Activated T-cell treated with anti-CD3 and anti-CD28 coated beads, Interleukin-2, amount 50 U/mL, for 4 hours (primary cell): ENCODE measurements at places on chromosomes 2 and 18.
A peak's percentile ranks its signal among the peaks of the same experiment; 100 is the strongest.

DNA sequence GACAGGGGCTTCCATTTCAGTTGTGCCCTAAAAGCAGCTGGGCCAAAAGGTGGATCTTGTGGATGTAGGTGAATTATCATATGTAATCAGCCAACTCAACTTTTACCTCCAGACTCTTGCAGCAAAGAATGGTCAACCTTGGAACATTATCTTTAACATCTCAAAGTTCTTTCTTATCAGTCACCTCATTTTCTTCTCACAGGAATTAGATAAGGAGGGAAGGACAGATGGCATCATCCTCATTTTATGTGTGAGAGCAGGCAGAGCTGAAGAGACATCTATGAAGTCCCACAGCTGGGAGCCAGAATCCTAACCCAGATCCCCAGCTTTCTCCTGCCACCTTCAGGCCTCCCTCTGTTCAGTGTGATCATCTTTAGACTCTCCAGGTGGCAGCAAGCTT, 182.1 kb downstream of the MGAT5 start:
- DNase-seq = no peak

DNA sequence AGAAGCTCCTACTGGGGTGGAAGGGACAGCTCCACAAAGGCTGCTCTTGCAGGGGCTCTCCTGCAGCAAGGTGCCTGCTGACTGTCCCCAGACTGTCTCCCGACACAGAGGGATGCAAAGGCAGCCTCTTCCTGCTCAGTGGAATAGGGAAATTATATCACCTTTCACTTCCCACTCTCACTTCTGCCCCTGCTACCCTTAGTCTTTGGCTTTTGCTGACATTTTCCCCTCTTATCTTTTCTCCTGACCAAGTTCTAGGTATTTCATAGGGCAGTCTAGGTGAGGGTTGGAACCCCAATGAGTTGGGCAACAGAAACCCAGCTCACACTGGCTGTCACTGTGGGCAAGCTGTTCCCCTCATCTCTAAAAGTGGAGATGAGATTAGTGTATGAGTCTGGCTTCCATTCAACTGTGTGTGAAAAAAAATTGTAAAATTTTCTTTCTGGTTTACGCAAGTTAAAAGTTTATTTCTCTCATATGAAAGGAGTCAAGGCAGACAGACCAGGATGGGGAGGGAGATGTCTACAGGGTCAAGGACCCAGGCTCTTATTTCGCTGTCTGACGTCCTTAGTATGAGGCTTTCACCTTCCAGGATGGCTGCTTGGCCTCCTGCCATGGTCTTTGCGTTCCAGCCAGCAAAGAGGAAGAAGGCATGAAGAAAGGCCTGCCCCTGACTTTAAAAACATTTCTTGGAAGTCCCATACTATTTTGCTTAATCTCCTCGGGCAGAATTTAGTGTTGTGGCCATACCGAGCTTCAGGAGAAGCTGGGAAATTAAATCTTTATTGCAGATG, 7.5 kb upstream of the MOCOS start:
- no peak for DNase-seq

GRCh38 chr2:155653176-155653575, 679.3 kb downstream of the NR4A2 start:
- DNase-seq = no peak

DNA sequence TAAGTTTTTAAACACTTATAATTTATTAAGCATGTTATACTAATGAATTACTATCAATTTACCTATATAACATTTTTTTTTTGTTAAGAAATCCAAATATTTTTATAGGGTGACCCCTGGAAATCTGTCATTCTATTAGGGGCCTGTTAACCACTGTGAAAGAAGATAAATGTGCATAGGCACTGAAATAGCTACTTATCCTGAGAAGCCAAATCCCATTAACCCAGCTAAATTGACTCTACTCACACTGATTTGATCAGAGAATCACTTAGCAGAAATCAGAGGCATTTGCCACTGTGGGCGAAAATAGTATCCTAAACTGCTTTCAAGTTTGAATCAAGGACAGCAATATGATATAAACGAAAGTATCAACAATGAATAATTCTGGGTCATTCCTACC, 90.0 kb upstream of the GULP1 start:
- DNase-seq = no peak

DNA sequence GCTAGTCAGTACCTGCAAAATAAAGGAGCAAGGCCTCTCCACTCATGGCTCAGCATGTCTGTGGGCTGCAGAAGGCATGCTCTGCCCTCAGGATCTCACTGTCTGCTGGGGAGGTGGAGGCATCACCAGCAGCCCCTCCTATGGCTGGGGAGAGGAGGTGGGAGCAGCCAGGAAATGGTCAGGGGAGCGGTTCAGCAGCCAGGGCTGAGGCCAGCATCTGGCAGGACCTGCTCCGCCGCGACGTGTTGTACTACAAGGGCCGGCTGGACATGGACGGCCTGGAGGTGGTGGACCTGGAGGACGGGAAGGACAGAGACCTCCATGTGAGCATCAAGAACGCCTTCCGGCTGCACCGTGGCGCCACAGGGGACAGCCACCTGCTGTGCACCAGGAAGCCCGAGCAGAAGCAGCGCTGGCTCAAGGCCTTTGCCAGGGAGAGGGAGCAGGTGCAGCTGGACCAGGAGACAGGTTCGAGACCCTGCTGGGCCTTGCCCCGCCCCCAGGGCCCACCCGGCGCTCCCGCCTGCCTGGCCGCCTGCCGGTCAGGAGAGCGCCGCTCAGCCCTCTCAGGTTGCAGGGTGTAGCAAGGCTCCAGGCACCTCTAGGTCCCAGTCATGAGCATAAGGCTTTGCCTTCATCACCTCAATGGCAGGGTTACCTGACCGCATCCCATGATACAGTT, 49.0 kb downstream of the FAM168B start:
- DNase-seq = no peak

DNA sequence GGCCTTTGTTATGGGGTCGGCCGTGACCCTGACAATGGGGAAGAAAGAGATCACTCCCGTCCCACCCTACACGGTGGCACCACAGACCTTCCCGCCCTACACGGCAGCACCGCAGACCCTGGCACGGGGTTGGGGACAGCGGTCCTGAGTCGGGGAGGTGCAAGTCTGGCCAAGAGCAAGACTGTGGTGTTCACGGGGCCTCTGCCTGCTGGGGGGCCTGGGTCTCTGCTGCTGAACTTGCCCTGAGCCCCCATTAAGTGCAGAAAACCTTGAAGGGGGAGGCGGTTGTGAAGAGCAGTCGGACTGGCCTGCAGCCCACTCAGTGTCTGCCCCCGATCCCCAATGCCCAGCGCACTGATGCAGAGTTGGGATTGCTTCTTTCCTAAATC, 75.9 kb downstream of the SLC66A2 start:
- no peak for DNase-seq

DNA sequence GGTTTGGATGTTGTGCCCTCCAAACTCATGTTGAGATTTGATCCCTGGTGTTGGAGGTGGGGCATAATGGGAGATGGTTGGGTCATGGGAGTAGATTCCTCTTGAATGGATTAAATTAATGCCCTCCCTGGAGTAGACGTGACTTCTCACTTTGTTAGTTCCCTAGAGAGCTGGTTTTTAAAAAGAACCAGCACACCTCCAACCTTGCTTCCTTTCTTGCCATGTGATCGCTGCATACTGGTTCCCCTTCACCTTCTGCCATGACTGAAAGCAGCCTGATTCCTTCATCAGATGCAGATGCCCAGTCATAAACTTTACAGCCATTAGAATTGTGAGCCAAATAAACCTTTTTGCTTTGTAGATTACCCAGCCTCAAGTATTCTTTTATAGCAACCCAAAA, 21.7 kb downstream of the MTA3 start:
- DNase-seq = no peak

- DNase-seq = no peak
Observed at GRCh38 chr2:105882341-105882740, 137.6 kb downstream of the NCK2 start.

DNA sequence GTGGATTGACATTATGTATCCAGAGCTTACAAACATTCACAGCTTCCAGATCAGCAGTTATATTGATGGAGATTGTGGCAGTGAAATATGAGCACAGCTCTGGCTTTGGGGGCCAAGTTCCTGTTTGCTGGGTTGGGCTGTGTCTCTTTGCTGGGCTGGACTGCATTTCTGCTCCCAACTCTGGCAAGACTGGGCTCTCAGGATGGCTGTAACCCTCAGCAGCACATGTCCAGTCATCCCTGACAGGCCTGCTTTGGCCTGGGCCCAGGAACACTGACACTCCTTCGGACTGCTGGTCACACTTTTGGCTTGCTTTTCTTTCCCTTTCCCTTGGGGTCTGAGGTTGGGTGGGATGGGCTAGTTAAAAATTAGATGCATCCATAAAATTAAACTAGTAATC, 17.9 kb upstream of the VPS4B start:
- DNase-seq = no peak

- DNase-seq = peak; percentile 13
Observed at GRCh38 chr2:24050041-24050979, 769 bp downstream of the FKBP1B start.

DNA sequence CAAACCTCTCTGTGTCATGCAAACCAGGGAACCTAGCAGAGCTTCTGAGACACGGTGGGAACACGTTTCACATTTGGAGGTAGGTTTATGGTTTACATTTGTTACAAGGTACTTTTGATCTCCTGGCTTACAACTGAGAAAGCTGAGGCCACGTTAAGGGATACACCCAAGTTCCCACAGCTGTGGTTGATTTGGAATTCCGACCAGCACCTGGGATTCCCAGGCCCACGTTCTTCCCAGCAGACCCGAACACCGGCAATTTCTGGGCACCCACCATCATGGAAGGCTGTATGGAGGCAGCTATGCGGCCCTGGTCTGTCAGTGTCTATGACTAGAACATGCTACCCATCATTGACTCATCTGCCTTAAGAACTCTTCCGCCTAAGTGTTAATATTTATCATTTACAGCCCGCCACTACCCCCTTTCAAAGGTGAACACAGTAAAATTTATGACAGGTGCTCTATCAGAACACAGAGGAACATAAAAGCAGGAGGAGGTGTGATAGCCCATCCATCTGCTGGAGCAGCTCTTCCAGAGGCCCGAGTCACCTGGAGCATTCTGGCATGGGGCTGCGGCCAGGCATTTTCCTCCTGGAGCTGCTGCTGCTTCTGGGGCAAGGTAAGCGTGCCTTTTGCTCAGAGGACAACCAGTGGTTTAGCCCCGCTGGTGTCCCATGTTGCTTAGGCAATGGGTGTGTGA, at the start of gene PLB1:
TSS of gene PLB1 (plus strand) at position 510 of the 700 bp plus-strand sequence. CDS start at position 565, 55 bp downstream.
- no peak for DNase-seq

DNA sequence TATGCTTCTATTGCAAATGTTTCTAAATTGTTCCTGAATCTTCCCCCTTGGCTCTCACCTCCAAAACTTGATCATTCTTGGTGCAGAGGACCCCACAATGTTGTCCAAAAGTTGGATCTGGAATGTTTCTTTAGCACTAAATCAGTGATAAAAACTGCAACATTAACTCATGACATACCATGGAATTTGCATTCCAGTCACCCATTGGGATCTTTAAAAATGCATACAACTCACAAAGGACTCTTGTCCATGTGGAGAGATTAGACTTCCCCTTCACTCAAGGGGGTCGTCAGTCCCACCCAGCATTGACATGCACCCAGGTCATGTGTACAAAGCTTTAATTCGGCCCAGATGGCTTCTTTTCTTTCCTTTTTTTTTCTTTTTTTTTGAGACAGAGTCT, 169.3 kb downstream of the SETBP1 start:
- no peak for DNase-seq

DNA sequence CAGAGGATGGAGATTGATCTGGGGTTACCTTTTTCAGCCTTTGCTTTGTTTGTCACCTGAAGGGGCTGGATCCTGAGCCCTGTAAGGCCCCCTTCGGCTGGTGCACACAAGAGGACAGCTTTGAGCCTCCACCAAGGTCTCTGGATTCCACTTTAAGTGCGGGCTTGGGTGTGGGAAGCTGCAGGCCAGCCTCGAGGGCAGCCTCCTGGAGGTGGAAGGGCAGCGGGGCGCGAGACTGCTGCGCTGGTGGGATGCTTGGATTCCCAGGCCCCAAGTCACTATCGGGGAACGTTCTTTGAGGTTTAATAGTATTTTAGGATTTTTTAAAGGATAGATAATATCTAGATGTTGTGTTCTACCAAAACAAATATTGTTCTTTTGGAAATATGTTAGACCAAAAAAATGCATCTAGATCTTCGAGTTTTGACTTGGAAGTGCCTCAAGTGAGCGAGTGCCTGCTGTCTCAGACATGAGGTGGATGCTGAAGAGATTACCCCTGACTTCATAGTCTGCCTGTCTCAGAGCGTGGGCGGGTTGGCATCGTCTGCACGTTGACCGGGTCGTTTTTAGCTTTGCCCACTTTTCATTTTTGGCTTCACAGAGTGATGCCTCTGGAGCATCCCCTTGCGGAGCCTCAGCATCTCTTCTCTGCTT, 113.8 kb downstream of the AGAP1 start:
- DNase-seq = no peak

- peak; percentile 65 for DNase-seq
Observed at GRCh38 chr2:239369631-239370161, 31.1 kb downstream of the HDAC4 start.

DNA sequence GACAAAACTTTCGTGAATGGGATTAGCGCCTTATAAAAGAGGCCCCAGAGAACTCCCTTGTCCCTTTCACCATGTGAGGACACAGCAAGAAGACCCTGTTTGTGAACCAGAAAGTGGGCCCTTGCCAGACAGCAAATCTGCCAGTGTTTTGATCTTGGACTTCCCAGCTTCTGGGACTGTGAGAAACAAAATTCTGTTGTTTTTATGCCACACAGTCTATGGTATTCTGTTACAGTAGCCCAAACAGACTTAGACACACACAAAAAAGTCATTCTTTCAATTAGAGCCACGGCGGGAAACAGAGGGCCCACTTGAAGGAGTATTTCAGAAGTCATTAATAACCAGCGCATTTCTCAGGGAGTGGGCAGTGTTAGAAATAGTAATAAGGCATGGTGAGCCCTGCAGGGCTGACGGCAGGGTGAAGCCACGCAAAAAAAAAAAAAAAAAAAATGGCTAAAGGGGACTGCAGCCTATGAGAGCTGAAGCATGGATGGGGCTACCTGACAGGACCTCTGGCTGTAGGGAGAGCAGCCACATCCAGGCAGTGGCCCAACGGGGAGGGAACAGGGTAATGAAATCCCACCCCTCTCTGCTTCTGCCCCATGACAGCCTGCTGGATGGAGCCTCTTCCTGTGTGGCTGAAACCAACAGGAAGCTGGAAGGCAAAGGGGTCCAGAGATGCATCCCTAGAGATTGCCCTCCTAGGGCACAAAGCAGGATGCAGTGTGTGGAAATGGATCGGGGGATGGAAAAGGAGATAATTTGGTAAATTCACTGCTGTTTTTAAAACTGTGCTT, 189.3 kb downstream of the KCNS3 start:
- DNase-seq = no peak

DNA sequence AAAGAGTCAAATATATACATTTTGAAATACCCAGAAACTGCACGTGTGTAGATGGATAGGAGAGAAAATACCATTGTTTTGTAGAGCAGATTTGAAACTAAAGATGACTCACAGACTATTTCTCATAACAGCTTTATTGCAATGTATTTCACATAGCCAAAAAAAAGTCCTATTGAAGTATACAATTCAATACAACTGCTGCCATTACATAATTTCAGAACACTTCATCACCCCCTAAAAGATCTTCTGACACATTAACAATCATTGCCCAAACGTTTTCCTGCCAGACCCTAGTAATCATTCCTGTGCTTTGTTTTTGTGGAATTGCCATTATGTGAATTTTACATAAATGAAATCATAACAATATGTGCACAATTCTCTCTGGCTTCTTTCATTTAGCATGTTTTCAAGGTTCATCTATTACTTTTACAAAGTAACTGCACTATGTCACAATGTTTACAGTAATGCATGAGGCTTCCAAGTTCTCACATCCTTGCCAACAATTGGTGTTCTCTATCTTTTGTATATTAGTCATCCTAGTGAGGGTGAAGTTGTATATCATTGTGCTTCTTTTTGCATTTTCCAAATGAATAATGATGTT, 378.6 kb upstream of the CWC22 start:
- DNase-seq = no peak

GRCh38 chr2:229543176-229543873, 171.0 kb downstream of the DNER start:
- no peak for DNase-seq
